Right renal pelvis (tissue), 4 donors: ENCODE measurements at places on chromosomes 12 and 14. TPM values are rescaled to one million over a fixed set of nuclear protein-coding genes. Genes with fewer than 3 reads are reported as not detected.

The BCL11B gene
- polyA plus RNA-seq = 2.4 TPM

- no peak for DNase-seq
These were observed 50.3 kb downstream of the SPATS2 start for GRCh38 chr12:49417558-49417957.

GRCh38 chr14:102187044-102187443, 47.3 kb downstream of the WDR20 start:
- no peak for DNase-seq

GRCh38 chr12:42446761-42447160, 120.8 kb downstream of the PPHLN1 start:
- DNase-seq = no peak

DNA sequence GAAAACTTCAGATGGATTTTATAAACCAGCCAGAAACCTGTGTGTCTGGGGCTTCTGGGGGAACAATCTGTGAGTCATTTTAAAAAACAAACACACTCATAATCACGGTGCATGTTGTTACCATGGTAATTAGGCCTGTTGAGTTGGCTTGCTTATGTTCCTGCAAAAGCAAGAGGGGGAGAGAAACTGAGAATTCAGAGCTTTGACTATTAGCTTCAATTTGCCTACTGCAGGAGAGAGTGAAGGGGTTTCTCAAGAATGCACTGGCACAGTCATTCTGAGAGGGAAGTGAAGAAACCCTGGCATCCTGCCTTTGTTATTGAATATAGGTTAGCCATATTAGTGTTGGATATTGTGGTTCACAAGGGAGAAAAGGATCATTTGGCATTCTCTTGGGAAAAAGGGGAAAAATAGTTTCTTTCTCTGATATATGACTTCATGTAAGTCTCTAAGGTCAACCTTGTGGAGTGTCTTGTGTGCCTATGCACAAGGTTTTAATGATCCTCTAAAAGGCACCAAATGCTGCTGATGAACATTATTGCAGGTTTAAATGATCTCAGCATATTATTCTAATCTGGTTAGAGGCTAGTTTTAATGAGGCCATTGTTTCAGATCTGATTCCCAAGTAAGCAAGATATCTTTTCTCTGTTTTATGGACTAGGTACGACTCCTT, 12.9 kb downstream of the GNG2 start:
- DNase-seq = no peak

GRCh38 chr14:99621948-99622347, 17.9 kb upstream of the CCDC85C start:
- no peak for DNase-seq

DNA sequence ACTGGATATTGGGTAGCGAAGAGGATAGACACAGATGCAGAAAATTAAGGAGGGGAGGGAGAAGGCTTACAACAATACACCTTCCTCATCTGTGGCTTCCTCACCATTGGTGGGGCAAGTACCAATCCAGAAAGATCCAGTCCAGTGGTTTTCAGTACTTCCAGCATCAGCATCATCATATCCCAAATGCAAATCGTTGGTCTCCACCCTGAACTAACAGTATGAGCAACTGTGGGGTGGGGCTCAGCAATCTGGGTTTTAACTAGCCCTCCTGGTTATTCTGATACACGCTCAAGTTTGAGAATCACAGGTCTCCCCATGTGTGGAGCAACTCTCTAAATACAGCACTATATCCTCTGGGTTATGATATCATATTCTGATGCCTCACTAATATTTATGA, 193.7 kb downstream of the PAX9 start:
- DNase-seq = no peak

The KRT2 gene
- polyA plus RNA-seq = not detected

The SPPL3 gene
- 96.7 TPM for polyA plus RNA-seq

DNA sequence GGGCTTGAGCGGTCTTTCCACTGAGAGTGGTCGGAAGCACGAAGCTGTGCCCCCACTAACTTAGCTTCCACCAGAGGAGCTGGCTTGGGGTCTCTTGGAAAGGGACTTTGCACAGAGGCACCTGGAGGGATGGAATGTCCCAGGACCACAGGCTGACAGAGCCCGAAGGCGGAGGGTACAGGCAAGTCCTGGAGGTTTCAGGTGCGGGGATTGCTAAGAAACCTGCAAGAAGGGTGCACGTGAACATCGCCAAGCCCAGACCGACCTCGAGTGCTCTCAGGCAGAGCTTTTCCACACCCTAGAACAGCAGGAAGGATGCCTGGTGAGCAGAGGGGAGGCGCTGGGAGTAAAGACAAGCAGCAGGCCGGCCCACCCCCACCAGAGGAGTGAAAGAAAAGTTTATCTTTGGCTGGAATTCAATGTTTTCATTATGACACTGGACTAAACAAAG, 61.6 kb downstream of the SERPINA3 start:
- no peak for DNase-seq

DNA sequence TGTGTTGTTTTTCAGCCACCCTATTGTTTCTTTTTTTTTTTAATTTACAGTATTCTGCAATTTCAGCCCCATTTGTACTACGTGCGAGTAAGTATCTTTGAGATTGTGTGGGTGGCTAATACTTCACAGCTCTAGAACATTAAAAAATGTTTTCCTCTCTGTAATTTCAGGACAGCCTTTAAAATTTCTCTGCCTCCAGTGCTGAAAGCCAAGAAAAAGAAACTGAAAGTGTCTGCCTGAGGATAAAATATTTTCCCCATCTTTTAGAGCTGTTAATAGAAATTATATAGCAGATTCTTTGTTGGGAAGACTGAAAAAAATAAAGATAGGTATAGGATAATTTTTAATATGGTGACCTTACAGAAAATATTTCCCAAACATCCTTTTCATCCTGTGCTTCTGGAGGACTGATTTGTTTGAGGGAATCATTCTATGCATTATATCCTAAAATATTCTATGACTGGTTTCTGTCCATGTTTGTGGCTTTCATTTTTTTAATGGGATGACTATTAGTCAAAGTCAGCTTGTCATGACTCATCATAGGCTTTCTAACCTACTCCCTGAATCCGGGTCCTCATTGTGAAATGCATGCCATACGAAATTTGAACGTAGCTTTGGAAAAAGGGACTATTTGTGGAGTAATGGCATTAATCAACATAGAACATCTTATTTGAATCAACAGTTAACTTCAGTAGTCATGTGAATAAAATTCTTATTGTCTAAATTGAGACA, 10.8 kb upstream of the TCTN2 start:
- no peak for DNase-seq
